Endothelial cell (in vitro differentiated cells): ENCODE measurements at places on chromosomes 13 and 19.
A peak's percentile ranks its signal among the peaks of the same experiment; 100 is the strongest.

GRCh38 chr19:45670670-45671453 is 2.8 kb downstream of the GIPR start:
- peaks cover 4% of the 10 kb centered on the region for H3K36me3 ChIP-seq
- peak overlapping the region; percentile 76 for H3K4me3 ChIP-seq
- H3K27ac ChIP-seq: no peak overlapping the region
- peak; percentile 89 for DNase-seq

DNA sequence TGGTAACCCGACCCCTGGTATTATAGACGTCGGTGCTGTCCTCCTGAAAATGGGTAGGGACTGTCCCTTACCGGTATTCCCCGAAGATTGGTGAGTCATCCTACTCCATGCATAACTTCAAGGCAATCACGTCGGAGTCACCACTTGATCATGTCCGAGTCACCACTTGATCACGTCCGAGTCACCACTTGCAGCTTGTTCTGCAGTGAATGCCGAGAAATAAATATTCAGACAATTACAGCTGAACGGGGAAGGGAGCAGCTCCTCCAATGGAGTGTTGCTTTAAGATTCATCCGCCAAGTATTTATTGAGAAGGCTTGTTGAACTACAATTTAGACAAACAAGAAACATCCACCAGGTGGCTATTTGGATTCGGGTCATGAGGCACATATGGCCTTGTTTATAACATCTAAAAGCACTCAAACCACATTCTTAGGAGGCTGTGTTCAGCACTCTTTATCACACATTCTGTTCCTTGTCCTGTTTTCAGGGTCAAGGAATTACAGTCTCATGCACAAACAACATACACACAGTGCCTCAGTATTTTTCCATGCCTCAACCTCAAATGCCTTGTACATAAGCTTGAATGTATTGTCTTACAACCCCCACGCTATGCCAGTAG is 43.1 kb downstream of the ZNF726 start:
- no peaks in the 10 kb centered on the region for H3K36me3 ChIP-seq
- H3K4me1 ChIP-seq: no peaks in the 10 kb centered on the region
- peaks cover 2% of the 10 kb centered on the region for H3K27me3 ChIP-seq
- H3K27ac ChIP-seq: no peak overlapping the region

DNA sequence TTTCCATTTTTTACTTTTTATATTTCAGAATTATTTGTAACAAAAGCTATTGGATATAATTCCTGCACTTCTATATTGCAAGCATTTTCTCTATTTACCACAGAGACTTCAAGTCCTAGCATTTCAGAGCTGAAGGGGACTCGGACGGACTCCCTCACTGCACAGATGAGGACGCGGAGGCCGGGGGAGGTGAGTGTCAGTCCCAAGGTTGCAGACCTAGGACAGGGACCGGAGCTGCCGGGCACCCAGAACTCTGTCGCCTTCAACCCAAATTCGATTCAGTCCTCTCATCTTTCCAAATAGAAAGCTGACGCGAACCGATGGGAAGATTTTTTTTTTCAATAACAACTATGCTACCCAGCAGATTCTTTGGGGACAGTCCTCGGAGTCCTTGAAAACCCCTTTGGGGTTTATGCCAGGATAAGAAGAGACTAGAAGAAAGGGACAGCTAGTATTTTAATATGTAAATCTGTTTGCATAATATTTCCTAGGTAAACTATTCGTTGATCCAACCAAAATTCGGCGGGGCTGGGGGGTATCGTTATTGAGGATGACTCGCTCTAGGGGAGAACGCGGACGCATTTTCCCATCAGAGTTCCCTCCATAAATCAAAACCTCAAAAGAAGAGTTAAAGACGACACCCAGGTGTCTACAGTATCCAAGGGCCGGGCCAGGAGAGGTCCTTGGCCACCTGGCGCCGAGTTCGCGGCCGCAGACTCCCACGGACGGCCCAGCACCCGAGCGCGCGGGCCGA is 803 bp downstream of the FLT3 start:
- no peaks in the 10 kb centered on the region for H3K36me3 ChIP-seq

DNA sequence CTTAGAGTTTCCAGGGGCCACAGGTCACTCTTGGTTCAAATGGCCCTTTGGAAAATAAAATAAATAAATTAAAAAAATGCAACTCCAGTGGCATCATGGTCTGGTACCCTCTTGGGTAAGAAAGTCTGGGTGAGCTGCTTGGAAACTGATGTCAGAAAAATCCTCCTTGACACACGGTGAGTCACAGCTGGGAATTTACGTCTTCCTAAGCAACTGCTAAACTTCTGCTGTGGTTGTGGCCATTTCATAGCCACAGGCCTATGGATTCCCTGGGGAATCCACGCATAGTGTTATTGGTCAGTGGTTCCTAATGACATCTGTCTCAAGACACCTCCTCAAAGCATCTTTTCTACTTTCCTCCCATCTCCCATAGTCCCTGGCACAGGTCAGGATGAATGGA is 220.8 kb downstream of the COG6 start:
- H3K4me1 ChIP-seq: peaks cover 7% of the 10 kb centered on the region
- no peaks in the 10 kb centered on the region for H3K36me3 ChIP-seq
- H3K27me3 ChIP-seq: no peaks in the 10 kb centered on the region
- no peak overlapping the region for H3K27ac ChIP-seq

DNA sequence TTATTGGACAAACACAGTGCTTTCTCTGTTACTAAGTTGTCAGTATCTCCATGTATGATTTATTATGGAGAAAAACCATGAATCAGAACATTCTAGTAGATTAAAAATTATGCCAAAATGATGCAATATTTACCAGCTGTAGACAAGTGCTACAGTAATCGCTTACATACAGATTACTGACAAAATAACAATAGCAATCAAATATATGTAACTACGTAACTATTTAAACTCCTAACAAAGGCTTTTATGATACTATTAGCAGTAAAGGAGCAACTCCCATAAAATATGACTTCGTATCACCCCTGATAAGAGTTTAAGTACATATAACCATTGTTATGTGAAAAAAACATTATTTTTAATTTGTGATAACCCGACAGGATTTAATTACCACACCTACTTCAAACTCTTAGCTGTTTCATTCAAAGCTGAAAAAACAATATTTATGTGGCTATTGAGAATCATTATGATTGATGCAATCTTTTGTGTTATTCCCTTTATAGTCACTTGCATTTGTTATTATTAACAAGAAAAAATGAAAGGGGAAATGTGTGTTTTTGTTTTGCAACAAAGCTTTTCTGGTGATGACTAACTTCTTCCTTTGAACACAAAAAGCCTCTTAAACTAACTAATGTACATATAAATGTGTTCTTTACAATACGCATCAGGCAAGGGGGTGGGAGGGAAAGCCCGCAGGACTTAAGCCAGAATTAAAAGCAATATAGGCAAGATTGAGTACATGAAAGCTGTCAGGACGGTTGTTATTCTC is 147.4 kb downstream of the ABCC4 start:
- H3K27ac ChIP-seq: no peak overlapping the region
- H3K4me1 ChIP-seq: peaks cover 5% of the 10 kb centered on the region
- H3K4me3 ChIP-seq: no peak overlapping the region

GRCh38 chr13:38147050-38147449 is 202.6 kb upstream of the UFM1 start:
- DNase-seq: no peak
- H3K4me3 ChIP-seq: no peak overlapping the region
- peaks cover 25% of the 10 kb centered on the region for H3K4me1 ChIP-seq
- no peaks in the 10 kb centered on the region for H3K27me3 ChIP-seq
- H3K27ac ChIP-seq: peak overlapping the region; percentile 96

DNA sequence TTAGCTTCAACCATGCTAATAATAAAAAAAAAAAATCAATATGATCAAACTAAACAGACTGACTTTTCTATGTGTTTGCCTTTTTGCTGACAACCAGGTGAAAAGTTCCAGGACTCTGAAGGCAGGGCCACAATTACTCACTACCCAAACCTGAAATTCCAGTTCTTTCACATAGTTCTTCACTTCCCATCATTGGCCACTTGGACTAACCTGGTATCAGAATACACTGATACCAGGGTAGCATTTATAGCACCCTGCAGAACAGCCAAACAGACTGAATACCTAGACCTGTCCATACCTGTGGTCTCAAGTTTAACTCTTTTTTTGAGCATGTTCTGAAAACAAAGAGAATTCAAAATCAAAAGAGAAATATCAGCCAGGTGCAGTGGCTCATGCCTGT is 25.1 kb downstream of the ELF1 start:
- H3K27ac ChIP-seq: no peak overlapping the region
- no peaks in the 10 kb centered on the region for H3K36me3 ChIP-seq
- peaks cover 11% of the 10 kb centered on the region for H3K4me1 ChIP-seq
- no peak overlapping the region for H3K4me3 ChIP-seq
